GM12891 (cell line): ENCODE measurements at places on chromosomes 2 and 18.
A peak's percentile ranks its signal among the peaks of the same experiment; 100 is the strongest.

- peak; percentile 10 for DNase-seq
Measured at GRCh38 chr2:31523871-31524492, 56.8 kb downstream of the SRD5A2 start.

DNA sequence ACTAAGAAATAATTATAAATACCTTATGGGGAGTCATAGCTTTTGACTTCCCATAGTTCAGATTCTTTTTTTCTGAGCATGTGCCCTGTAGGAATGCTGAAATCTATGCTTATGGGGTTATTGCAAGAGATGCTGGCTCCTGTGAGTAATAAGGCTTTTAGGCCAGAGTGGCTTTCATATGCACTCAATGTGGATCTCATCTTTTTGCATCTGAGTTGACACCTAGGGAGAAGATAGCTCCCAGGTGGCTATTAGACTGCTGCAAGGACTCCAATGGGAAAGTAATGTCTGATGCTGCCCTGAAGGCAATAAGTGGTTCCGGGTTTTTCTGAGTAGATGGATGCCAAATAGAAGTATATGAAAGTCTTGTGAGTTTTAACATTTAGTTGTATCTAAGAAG is 21.0 kb downstream of the DNAH6 start:
- no peak for DNase-seq

DNA sequence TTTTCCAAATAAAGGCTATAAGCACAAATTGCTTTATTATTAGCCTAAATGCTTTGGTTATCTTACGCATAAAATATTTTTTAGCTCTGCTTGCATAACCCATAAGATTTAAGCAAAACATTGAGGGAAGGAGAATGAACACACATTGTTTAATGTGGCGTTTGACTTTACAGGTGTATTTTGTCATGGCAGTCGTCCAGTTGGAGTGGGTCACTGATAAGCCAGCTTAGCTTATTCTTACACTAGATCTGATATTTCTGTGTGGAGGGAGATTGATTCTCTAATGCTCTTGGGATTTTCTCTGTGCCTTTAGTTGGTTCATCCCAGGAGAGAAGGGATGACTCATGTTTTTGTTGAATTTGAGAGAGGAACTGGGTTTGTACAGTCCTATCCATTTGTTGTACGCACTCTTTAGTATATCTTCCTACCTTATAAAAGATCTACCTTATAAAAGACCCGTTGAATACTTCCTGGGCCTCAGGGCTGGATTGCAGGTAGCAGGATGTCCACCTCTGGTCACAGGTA is 47.5 kb upstream of the ACYP2 start:
- DNase-seq, result no peak

DNA sequence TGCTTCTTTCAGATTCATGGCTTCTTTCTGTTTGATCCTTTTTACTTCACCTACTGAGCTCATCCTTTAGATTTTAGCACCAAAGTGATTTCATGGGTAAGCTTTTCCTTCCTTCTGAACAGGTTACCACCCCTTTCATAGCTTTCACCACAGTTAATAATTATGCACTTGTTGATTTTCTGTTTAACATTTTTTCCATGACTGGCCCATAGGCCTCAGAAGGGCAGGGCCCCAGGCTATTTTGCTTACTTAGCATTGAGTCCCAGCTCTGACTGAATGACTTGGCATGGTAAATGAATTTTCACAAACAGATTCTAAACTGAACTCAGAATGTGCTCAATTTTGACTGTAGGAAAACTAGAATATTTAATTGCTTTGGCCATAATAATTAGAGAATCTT is 177.0 kb downstream of the GCA start:
- DNase-seq, result no peak

GRCh38 chr2:115678129-115678528 is 1235.7 kb downstream of the DPP10 start:
- no peak for DNase-seq

DNA sequence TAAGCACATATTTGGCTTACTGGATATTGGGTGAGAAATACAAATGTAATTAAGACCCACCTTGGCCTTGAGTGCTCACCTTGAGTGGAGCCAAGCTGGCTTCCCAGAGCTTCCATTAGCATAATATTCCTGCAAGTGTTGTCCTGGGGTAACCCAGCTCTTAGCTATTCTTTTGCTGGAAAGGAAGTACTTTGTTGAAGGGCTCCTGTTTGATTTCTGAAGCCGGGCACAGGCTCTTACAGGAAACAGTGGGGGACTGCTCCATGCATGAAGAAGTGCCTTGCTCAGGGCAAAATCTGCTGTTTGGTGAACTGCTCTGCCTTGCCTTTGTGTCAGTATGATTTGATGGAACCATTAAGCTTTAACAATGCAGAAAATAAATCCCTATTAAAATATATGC is 325.4 kb downstream of the SMAD2 start:
- no peak for DNase-seq
